ENCODE measurements at places on chromosomes 5 and 9. TPM values are rescaled to one million over a fixed set of nuclear protein-coding genes. Genes with fewer than 3 reads are reported as not detected.

GRCh38 chr5:155624597-155625241 lies 611.2 kb downstream of the KIF4B start:
- DNase-seq = no peak

- DNase-seq = no peak
Observed at GRCh38 chr9:79213417-79214125, 358.2 kb upstream of the TLE4 start.

DNA sequence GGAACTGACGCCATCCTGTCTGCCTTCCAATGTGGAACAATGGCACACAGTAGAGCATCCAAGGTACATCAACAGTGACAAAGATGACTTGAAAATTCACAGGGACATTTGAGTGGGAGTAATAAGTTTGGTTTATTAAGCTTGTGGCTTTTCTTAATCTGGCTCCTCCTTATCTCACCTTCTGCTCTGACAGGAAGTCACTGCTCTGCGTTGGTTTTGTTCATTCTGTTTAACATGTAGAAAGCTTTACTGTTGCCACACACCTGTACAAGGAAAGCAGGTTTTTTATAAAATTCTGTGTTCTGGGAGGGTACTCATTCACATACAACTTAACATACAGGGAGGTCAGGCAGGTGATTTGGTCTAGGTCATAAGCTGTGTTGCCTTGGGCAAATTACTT lies 1.6 kb upstream of the GZMK start:
- DNase-seq = no peak

DNA sequence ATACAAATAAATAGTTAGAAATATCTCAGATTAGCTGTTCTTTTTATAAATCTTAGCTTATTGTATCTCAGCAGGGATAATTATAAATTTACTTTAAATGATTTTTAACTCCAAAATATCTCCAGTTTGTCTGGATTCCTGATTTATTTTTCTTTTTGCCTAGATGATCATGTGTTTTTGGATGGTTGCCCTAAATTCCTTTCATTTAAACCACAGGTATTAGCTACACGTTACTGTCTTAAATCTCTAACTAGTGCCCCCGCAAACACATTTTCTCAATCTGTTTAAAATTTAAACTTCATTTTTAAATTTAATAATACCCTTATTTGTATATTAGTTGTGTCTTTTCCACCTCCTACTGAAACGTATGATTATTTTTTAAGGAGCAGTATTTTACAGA lies 5.6 kb downstream of the FER start:
- no peak for DNase-seq

DNA sequence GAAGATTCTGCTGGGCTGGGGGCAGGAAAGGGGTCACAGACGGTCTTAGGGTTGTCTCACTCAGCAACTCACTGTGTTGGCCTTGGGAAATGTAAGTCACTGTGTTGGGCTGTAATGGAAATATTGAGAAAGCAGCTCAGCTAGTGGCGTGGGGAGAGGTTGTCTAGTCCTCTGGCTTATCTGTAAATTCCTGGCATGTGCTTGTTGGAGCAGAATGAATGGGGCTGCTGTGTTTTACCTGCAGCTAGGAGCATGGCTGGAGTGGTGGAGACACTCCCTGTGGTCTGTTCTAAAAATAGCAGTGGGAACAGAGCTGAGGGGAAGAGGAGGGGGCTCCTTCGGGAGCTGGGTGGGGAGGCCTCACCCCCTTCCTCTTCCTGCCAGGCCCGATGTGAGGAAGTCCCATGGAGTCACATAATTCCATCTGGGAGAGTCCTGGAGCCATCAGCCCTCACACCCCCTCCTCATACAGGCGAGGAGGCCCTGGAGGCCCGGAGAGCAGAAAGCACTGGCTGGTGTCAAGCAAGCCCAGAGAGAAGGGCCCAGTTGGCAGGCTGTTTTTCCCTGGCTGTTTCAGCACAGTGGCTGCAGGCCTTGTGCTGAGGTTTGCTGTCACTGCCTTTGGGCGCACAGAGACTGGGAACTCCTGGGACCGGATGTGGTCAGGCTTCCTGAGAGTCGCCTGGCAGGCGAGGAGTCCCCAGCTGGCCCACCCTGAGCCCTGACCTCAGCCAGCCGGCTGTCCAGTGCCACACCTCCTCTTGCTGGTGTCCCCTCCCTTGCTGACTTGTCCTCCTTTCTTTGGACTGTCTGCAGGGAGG lies 84.9 kb downstream of the RGS3 start:
- DNase-seq = peak; percentile 83

GRCh38 chr9:117081641-117082317 lies 333.1 kb downstream of the ASTN2 start:
- no peak for DNase-seq

- no peak for DNase-seq
Observed at GRCh38 chr9:95017062-95017461, 290.6 kb downstream of the AOPEP start.

- DNase-seq = peak; percentile 55
Observed at GRCh38 chr5:98905857-98906688, 22.7 kb downstream of the CHD1 start.

DNA sequence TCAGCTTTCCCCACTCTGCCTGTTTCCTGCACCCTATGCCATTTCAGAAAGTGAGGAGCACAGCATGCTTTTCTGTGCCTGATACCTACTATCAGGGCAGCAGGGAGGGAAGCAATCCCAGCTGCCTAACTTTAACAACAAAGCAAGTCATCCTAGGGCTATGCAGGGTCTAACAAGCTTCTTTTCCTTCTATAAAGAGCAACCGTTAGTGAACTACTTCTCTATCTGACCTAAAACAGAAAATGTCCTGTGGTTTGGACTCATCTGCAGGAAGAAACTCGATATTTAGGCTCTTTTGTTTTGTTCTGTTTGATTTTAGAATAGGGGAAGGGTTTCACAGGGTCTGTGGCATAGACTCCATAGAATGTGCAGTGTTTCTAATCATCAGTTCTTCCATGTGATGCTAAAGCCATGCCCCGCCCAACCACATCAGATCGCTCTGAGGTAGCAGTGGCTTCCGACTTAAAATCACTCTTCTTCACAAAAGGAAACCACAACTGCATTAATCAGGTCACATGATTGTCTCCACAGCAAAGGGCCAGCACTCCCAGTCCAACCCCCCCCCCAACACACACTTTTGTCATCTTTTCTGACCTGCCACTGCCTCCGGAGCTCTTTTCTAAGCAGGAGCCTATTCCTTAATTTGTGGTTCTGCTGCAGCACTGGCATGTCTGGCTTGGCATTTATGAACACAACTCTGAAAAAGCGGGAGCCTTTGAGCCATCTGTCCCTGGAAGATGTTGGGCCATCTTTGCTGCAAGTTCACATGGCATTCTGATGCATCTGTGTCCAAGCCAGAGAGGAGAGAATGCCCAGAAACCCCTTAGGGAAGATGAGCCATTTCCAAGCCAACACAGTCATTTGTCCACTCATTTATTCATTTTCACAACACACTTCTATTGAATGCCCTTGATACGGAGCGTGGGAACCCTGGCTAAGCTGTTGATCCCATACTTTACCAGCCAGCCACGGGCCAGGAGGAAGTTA lies 71.6 kb downstream of the CFAP90 start:
- no peak for DNase-seq

DNA sequence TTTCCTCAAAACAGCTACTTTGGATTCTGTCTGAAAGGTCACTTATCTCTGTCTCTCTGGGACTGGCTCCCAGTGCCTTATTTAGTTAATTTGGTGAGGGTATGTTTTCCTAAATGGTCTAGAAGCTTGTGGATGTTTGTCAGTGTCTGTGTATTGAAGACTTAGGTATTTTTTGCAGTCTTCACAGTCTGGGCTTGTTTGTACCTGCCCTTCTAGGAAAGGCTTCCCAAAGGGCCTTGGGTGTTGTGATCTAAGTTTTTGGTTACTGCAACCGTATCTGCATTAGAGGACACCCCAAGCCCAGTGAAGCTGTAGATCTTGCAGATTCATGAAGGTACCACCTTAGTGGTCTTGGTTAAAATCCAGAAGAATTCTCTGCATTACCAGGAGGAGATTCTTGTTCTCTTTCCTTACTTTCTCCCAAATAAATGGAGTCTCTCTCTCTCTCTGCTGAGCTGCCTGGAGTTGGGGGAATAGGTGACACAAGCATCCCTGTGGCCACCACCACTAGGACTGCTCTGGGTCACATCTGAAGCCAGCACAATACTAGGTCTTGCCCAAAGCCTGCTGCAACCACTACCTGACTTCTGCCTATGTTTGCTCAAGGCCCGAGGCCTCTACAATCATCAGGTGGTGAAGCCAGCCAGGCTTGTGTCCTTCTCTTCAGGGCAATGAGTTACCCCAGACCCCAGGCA lies 17.8 kb upstream of the CCNB1 start:
- no peak for DNase-seq

GRCh38 chr9:88684046-88684445 lies 149.1 kb downstream of the NXNL2 start:
- no peak for DNase-seq

- no peak for DNase-seq
Observed at GRCh38 chr9:12878351-12878978, 103.6 kb downstream of the LURAP1L start.

Gene UBE2QL1
- total RNA-seq = 0.65 TPM

Gene ABLIM3
- total RNA-seq = 15.9 TPM

Gene CXXC5
- 162 TPM for total RNA-seq

Gene PLK2
- 541 TPM for total RNA-seq

Gene NREP
- total RNA-seq = 22.3 TPM

Gene GPR151
- total RNA-seq = not detected

Gene ZNG1F
- 5.7 TPM for total RNA-seq

Gene KIF12
- 0.07 TPM for total RNA-seq

Gene PDLIM4
- total RNA-seq = not detected
